ENCODE measurements at places on chromosomes 5 and 9.

GRCh38 chr5:175686396-175686795 is 28.5 kb downstream of the HRH2 start:
- DNase-seq, result no peak

DNA sequence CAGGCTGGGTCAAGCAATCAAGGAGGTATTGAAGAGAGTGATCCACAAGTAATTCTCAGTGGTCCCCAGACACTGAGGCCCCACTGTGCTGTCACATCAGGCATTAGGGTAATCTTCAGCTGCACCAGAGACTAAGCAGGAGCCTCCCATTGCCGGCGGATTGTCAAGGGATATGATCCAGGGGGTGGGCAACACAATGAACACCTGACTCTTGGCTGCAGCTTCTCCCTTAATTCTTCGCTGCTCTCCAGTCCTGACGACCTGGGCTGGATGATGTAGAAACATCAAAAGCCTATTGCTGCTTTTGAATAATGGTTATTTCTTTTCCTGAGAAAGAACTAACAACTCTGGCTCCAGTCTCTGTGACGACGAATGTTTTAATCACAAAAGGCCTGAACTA is 78.4 kb upstream of the IFNK start:
- no peak for DNase-seq

- no peak for DNase-seq
These were observed 60.6 kb upstream of the FCN1 start for GRCh38 chr9:134978272-134978671.

DNA sequence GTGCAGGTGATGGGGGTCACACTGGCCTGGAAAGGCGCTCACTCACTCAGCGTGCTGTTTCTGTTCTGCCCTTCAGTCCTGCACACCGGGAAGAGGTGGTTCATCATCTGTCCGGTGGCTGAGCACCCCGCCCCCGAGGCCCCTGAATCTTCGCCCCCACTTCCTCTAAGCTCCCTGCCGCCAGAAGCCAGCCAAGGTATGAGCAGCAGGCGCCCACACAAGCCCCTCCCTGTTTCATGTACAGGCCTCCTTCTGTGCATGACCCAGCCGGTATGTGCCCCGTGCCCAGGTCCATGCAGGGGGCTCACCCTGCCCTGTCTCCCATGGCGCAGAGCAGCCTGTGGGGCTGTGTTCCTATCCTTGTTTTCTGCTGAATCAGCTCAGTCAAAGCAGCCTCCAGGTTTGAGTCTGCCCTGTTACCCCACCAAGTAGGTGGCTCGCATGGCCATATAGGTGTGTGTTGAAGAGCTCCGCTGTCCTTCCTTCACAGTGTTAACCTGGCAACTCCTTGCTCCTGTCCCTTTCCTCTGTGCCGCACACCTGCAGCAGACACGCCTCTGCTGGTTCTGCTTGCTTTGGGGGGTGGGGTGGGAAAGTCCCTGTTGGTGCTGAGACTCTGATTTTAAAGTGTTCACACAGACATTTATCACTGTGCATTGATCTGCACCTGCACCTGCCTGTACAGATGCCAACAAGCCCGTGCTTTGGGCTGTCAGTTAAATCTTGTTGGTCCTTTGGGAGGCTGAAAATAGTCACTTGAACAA is 84.8 kb downstream of the WNK2 start:
- no peak for DNase-seq

DNA sequence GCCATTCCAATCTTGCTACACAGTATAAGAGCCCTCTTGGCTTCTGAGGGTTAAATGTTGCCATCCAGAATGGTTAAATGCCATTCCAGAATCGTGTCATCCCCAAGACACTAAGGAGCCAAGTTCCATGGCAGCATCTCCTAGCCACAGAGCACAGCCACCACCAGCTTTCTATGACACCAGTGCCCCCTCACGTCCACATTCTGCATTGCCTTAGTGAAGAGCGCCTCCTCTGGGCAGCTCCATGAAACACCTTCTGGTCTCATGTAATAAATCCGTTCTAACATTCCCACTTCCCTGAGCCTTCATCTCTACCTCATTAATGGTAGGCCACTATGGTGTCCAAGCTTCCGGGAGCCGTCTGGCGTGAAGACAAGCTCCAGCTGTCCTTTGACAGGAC is 12.4 kb downstream of the CBY3 start:
- peak; percentile 39 for DNase-seq

- DNase-seq, result no peak
These were observed 477.9 kb downstream of the ACTL7B start for GRCh38 chr9:108377881-108378280.

GRCh38 chr9:91807643-91808246 is 142.3 kb downstream of the ROR2 start:
- DNase-seq, result no peak

- DNase-seq, result peak; percentile 2
These were observed 395.0 kb upstream of the SMARCA2 start for GRCh38 chr9:1619915-1620710.

DNA sequence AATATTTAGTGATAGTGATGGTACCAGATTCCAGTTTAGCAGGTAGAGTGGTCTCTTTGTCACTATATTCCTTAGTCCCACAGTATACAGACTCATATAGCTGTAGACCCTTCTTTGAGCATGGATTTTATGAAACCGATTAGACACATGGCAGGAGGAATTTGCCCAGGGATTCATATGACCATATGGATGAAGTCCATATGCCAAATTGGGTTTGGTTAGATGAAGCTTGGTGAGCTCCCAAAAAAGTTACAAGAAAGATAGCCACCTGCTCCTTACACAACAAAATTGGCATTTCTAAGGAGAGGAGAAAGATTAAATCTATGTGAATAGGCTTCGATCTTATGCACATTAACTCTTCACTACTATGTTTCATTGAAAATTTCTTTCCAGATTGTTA is 211.4 kb downstream of the CWC27 start:
- DNase-seq, result no peak

DNA sequence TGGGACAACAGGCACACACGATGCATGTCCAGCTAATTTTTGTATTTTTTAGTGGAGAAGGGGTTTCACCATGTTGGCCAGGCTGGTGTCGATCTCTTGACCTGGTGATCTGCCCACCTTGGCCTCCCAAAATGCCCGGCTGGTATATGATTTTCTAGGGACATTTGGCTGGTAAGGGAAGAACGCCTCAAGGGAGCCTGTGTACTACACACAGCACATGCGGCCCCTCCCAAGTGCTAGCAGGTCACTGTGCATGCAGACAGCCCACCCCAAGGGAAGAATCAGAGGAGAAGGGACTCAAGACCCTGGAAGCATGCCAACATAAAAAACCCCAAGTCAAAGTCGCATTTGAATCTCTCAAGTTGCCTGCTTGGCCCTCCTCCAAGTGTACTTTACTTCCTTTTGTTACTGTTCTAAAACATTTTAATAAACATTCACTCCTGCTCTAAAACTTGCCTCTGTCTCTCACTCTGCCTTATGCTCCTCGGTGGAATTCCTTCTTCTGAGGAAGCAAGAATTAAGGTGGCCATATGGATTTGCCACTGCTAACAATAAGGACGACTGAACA is 24.3 kb upstream of the OTULINL start:
- no peak for DNase-seq

DNA sequence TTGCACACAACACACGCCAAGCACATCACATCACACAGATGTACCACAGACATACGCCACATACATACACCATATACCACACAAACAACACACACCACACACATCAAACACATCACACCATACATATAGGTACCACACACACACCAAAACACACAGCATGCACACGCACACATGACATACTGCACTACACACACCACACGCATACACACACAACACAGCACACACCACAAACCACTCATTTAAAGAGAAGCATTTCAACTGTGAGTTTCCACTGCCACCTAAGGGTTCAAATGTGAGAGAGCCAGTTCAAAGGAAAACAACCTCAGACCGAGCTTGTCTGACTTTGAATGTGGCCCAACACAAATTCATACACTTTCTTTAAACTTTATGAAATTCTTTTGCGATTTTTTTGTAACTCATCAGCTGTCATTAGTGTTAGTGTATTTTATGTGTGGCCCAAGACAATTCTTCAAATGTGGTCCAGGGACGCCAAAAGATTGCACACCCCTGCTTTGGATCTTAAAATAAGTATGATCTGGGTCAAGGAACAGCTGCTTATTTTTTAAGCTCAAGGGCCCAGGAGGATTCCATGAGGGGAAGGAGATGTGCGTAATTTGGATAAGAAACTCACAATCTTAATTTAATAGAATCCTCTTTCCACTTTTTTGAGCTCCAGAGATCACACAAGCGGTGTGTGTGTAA is 494.6 kb downstream of the GADD45G start:
- DNase-seq, result peak; percentile 39

GRCh38 chr5:171355302-171355724 is 32.3 kb upstream of the NPM1 start:
- no peak for DNase-seq

DNA sequence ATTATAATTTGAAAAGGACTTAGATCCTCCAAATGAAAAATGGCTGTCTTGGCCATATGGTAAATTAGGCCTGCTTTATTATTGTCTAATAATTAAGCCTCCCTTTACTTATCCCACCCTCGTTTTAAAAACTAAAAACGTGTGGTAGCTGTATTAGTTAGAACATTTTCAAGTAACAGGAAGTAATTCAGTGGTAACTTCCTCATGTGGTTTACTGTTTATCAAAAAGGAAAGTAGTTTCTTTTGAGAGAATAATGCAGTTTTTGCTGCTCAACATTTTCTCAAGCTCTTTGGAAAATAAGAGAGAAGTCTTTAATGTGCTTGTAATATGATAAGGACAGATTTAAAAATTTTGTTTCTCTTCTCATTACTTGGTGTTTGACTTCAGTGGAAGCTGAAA is 26.0 kb downstream of the ZCCHC7 start:
- DNase-seq, result peak; percentile 29

- DNase-seq, result peak; percentile 95
These were observed 7.4 kb downstream of the KLF9 start for GRCh38 chr9:70407081-70407503.

- DNase-seq, result no peak
These were observed 68.6 kb downstream of the RFX3 start for GRCh38 chr9:3457175-3457574.
